Stimulated activated CD8-positive, alpha-beta memory T cell treated with anti-CD3 and anti-CD28 coated beads, Interleukin-7, amount 100 ng/mL, for 1 hour (primary cell): ENCODE measurements at places on chromosomes 5 and 9.

GRCh38 chr5:16144416-16144815, 35.2 kb downstream of the MARCHF11 start:
- no peak for DNase-seq

DNA sequence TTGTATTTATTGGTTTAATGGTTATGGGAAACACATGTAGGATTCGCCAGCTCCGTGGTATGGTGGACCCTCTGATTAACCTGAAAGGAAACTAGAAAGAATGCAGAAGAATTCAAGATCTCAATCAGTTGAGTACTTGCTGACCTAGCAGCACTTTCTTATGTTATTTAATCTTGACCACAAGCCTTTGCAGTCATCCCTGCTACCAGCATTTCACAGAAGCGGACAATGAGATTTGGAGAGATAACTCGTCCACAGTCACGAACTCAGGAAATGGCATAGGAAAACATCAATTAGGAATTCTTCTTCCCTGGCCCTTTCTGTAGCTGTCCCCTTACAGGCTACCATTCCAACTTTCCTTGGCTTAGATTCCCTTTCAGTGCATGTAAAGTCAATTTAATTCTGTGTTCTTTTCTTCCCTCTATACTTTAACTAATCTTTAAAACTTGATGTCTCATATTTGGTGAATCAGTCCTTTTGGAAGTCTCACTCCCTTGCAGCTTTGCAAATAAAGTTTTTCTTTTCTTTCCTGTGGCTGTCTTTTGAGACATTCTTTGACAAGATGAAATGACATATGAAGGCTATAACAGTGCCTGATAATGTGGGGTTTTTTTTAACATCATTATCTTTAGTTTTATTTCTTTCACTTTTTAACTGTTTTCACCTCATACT, 1.3 kb upstream of the SLC44A1 start:
- no peak for DNase-seq

GRCh38 chr5:88262116-88262515, 6.5 kb downstream of the TMEM161B start:
- DNase-seq = no peak

GRCh38 chr9:116390303-116391228, 237.0 kb downstream of the PAPPA start:
- DNase-seq = no peak

DNA sequence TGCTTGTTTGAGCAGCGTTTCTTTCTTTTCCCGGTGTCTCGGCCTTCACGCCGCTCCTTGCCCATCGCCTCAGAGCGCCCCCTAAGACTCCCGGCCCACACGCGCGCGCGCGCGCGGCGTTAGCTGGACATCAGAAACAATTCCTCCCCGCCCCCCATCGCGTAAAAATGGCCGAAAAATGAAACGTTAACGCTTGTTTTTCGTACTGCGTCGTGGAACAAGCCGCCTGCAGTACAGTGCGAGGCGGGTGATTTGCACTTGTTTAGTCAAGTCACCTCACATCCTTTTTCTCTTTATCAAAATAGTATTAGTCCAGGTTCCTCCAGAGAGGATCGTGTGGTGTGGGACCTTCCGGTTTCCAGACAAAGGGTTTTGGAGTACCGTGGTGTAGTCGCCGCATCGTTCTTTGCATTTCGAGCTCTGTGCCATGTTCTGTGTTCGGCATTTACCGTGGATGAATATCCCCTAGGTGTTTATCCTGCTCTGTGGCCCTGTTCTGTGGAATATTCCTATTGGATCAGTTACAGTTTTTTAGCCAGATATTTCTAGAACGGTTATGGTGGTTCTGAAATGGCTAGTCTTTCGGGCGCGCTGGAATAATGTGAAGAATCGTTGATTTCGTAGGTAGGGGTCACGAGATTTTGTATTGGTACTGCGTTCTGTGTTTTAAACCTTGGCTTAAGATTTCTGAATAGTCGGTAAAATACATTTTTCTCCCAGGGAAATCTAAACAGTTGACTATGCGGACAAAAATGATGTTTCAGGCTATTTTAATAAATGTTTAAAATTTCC, 1.0 kb downstream of the MATR3 start:
- DNase-seq = peak; percentile 19

DNA sequence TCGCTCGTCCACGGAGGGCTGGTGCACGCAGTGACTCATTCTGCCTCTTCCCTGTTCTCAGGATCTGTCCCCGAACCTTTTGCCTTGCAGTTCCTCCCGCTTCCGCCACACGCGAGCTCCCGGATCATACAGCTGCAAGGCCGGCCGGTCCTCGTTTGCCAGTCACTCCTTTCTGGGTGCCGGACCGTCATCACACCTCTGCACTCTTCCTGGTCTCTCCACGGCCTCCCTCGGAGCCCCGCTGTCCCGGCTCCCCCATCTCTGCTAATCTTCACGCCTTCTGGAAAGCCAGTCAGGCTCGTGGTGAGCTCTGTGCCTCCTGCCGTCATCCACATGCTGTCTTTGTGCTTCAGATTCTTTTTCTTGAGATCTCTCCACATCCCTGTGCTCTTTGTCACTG, 91.8 kb downstream of the STX17 start:
- DNase-seq = no peak

DNA sequence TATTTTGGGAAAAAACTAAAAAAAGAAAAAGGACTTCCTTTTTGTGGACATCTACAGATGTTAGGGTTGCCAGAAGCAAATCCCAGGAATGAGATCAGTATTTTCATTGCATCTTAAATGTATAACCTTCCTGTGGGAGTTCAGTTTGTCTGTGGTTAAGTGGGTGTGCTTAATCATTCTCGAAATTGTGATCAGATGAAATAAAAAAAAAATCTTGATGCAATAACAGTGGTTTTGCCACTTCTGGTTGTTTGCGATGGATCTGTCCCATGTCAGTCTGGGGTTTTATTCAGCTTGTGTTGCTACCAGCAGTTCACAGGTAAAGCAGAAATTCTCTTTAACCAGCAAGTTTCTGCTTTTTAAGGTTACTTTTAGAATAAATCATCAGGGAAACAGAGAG, 179.0 kb downstream of the MAN2A1 start:
- no peak for DNase-seq

- DNase-seq = no peak
Measured at GRCh38 chr9:105151686-105151995, 92.8 kb upstream of the SLC44A1 start.

GRCh38 chr5:119269061-119269944, 86.5 kb upstream of the TNFAIP8 start:
- no peak for DNase-seq

DNA sequence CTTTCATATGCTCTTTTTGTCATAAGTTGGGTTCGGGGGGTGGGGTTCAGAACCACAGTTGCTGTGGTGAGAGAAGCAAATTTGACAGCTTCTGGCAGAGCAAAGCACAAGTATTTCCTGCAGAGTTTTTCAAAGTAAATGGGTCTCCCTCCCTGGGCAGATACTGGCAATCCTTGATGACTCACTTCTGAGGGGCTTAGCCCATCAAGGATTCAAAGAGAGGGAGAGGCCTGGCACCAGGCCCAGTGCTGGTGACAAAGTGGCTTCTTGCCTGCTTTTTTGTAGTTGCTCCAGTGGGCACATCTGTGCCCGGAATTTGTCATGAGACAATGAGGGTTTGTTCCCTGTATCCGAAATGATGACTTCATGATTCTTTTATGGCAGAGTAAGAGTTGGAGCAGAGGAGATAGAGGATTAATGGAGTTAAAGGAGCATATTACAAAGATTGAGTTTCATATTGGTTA, 46.6 kb upstream of the TNC start:
- DNase-seq = no peak

DNA sequence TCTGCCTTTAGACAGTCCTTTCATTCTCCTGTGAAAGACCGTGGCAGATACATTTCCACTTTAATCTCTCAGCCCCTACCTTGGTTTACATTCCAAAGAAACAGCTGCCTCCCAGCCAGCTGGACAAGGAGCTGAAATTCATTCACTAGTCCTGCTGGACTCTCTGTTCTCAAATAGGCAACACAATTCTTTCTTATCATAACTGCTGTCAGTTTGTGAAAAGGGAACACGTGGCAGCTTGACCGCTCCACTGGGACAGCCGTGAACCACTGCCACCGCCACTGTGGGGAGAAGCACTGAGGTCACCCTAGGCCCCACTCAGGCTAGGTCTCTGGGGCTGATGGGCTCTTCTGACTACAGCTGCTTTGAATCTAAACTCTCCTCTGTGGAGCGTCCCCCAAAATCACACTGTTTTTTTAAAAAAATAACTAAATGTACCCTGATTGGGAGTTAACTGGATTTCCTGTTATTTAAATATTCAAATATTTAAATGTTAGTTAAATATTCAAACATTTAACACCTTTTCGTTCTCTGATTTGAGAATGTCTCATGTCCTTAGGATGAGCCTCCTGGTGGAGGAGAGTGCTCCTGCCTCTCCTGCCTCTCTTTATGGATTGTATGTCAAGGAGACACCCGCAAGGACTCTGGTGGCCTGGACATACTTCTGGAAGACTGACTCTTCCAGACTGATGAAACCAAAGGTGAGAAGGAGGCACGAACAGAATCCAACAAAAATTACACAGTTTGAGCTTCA, 120.1 kb downstream of the BOD1 start:
- DNase-seq = no peak

GRCh38 chr9:71944754-71945375, 33.4 kb downstream of the C9orf85 start:
- DNase-seq = no peak

GRCh38 chr5:167065794-167066193, 1225.7 kb upstream of the WWC1 start:
- no peak for DNase-seq

DNA sequence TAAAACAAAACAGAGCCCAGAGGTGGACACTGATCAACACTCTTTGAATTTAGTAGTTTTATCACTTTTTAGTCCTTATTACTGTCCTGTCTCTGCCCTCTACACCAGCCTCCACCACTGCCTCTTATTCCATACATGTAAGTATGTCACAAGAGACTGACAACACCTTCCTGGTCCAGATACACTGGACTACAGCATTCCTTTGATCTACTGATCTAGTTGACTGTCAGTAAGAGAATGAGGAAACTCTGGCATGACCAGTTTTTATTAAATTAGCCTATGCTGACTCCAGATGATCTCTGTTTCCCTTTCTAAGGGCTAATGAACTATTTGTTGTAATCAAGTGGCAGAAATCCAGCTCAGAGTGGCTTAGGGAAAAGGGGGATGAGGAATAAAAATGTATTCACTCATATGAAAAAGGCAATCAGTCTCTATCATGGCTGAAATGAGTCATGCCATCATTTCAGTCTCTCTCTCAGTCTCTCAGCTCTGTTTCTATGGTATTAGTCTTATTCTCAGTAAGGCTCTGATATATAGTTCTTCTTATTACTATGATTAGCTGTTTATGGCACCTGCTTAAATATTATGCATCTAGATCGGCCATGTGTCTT, 5.5 kb downstream of the ARHGEF37 start:
- no peak for DNase-seq

- no peak for DNase-seq
Measured at GRCh38 chr5:66620711-66621110, 24.5 kb downstream of the MAST4 start.

DNA sequence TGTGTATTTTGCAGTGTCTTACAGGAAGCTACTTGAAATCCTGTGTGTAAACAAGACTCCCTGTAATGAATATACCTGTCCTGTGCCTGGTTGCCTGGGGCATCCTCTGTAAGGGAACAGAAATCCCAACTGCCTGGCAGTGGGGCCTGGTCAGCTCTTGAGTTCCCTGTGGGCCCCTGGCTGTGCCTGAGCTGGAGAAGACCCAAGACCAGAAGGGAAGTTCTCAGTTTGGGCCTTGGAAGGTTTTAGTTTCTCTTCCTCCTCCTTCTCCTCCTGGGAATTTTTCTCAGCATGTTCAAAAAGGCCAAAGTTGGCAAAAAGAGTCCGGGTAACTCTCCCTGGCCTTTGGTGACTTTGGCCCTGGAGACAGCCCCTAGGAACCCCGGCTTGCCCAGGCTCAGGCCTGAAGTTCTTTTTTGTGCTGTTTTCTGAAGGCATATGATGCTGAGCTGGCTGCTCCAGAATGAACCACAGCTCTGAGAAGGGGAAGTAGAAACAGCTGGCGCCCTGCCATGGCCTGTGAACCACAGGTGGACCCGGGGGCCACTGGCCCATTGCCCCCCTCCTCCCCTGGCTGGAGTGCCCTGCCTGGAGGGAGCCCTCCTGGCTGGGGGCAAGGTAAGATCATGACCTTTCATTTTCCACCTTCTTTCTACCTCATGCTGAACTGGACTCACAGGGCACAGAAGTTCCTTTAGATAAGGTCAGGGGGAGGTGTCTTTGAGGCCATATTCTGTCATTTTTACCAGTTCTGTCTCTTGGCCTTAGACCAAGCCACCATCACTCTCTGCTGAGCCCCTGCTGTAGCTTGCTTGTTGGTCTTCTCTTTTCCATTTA, 5.8 kb downstream of the TMEM268 start:
- DNase-seq = no peak

- no peak for DNase-seq
Measured at GRCh38 chr9:4137234-4137633, 162.6 kb downstream of the GLIS3 start.

DNA sequence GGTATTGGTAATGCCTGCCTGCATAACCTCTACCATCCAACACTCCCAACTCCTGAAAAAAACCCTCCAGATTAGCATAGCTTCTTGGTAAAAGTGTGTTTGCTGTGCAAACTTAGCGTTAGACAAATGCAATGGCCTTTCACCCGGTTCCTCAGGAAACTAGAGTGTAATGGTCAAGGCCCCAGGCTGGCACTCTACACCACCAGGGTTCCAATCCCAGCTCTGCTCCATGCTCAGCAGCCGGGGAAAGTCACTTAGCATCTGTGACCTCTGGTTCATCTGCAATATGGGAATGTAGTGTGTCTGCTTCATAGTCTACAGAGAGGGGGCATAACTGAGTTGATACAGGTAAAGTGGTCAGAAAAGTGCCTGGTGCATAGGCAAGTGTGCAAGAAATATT, 9.0 kb downstream of the FBP1 start:
- DNase-seq = no peak

- no peak for DNase-seq
Measured at GRCh38 chr5:149228618-149229297, 42.9 kb upstream of the AFAP1L1 start.

GRCh38 chr9:124454296-124454695, 4.0 kb downstream of the ADGRD2 start:
- no peak for DNase-seq

GRCh38 chr9:128835246-128836210, 5.9 kb upstream of the SPOUT1 start:
- DNase-seq = no peak

GRCh38 chr5:167513381-167513780, 778.1 kb upstream of the WWC1 start:
- no peak for DNase-seq
